ENCODE measurements at places on chromosomes 11 and 22.

DNA sequence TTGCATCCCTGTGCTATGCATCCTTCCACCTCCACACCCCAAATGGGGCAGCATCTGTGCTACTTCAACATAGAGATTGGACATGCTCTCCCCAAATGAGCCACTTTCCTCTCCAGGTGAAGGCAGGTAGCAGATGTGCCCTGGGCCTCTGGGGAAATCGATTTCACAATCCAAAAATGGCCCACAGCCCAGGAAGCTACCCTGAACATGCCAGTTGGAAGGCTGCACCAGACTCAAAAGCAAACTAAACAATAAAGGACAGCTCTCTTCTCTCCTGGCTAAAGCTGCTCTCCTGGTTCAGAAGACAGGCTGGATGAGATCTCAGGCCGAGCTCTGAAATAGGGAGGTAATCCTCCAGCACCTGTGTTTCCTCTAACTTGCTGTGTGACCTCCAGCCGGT is 19.7 kb downstream of the ISX start:
- DNase-seq: no peak

GRCh38 chr11:77547863-77548551 is 41.7 kb upstream of the AQP11 start:
- peak; percentile 71 for DNase-seq

DNA sequence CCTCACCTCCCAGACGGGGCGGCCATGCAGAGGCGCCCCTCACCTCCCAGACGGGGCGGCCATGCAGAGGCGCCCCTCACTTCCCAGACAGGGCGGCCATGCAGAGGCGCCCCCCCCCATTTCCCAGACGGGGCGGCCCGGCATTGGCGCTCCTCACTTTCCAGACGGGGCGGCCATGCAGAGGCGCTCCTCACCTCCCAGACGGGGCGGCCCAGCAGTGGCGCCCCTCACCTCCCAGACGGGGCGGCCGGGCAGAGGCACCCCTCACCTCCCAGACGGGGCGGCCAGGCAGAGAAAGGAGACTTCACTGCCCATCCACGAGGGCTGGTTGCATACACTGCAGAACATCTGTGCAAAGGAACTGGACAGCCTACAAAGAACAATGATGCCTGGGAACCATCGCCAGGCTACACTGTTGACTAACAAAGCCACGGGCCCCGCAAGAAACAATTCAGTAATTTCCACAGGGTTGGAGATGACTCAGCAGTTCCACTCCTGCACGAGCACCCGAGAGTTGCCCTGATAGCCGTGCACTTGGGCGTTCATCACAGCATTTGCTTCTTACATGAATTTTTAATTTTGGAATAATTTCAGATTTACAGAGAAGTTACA is 58.7 kb downstream of the CTTN start:
- peak; percentile 41 for DNase-seq

- no peak for DNase-seq
Observed at GRCh38 chr11:119025978-119026766, 4.5 kb downstream of the SLC37A4 start.

- DNase-seq: no peak
Observed at GRCh38 chr11:2666401-2666741, 33.4 kb downstream of the KCNQ1OT1 start.

DNA sequence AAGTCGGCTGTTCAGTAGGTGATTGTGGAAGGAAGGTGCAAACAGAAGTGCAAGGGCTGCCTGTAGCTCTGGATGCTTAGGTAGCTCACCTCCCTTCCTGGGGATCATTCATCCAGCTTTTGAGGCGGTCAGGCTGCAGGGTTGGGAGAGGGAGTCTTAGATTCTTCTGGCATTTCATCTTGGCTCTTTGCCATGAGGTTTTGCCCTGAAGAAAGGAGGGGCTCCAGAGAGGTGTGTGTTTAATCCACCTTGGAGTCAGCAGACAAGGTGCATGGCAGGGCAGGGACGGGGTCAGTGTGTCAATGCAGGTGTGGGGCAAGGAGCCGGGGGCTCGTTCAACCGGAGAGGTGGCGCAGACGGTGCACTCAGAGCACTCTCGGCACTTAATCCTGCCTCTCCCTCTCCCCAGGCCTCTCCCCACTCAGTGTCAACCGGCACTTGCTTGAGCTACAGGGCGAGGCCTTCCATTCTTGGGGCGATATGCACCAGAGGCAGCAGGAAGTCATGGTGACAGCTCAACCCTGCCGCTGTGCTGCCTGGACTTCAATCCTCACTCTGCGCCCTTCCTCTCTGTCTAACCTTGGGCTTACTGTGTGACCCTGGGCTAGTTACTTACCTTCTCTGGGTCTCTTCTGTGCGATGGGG is 7.2 kb downstream of the ADAMTS15 start:
- peak; percentile 47 for DNase-seq

GRCh38 chr22:50136581-50137015 is 33.9 kb upstream of the PANX2 start:
- peak; percentile 14 for DNase-seq

- DNase-seq: no peak
Observed at GRCh38 chr11:127242676-127243075, 242.1 kb upstream of the KIRREL3 start.

GRCh38 chr22:39026509-39027150 is 5.7 kb downstream of the APOBEC3D start:
- no peak for DNase-seq

DNA sequence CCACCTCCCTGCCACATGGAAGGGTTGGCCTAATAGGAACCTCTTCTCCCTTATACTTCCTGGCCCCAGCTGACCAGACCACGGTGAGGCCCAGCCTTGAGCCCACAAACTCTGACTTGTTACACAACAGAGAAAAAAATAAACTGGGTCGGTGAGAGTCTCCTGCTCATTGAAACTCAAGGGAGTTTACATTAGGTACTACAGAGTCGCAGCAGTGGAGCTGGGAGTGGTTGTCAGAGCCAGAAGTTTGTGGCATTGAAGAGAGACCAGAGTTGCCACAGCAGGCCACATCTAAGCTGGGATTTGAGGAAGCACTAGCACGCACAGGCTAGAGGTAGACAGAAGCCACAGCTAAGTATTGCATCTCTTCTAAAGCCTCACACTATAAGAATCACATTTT is 296.2 kb downstream of the DDX10 start:
- DNase-seq: no peak

DNA sequence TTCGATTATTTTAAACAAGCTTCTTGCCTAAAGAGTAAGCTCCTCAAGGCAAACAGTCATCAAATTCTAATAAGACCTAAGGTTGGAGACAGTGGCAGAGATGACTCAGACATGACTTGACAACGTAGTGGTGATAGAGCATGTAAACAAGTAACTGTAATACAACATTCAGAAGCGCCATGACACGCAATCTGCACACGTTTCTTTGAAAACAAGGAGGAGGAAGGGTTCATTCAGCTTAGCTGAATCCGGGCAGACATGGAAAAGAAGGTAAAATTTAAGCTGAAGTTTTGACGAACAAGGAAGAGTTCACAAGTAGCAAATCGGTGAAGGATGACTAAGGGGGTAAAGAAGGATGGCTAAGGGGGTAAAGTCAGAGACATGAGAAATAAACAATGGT is 152.4 kb upstream of the ZC3H12C start:
- peak; percentile 81 for DNase-seq

- no peak for DNase-seq
Observed at GRCh38 chr11:10041748-10042446, 252.1 kb downstream of the SBF2 start.

DNA sequence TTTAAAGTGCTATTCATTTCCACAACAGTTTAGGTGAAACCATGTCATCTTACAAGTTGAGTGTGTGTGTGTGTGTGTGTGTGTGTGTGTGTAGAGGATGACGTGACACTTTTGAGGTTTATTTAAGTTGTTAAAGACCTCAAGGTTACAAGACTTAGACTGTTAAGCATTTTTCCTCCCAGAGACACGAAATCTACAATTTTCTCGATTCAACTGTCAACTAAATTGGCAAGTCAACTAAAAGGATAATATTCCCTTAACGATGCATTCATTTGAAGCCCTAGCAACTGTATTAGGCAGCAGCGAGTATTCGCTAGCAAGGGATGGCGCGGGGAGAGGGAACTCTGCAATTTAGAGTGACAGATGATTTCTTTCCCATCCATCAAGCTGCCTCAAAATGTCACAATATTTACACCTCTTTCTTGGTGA is 17.6 kb upstream of the BDNF start:
- peak; percentile 15 for DNase-seq

- no peak for DNase-seq
Observed at GRCh38 chr22:20116376-20116950, 559 bp downstream of the RANBP1 start.

GRCh38 chr11:63779039-63779438 is 10.5 kb upstream of the ZFTA start:
- no peak for DNase-seq

GRCh38 chr11:25244126-25244525 is 747.3 kb downstream of the LUZP2 start:
- DNase-seq: no peak

GRCh38 chr22:31155422-31155821 is 4.6 kb upstream of the RNF185 start:
- no peak for DNase-seq

DNA sequence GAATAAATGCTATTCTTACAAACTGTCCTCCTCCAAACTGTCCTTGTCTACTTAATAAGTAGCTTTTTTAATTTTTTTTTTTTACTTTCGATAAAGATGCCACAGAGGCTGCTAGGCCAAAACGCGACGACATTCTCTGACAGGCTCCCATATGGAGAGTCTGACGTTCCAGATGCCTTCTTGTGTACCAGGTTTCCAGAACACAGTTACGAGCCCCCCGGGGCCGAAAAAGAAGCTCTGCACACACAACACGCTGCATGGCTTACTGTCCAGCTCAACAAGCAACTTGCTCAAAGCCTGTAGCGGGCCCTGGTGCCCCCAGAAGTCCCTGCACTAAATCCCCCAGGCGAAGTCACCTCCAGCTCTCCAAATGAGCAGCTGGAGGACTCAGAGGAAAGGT is 39.3 kb downstream of the LARGE1 start:
- no peak for DNase-seq

DNA sequence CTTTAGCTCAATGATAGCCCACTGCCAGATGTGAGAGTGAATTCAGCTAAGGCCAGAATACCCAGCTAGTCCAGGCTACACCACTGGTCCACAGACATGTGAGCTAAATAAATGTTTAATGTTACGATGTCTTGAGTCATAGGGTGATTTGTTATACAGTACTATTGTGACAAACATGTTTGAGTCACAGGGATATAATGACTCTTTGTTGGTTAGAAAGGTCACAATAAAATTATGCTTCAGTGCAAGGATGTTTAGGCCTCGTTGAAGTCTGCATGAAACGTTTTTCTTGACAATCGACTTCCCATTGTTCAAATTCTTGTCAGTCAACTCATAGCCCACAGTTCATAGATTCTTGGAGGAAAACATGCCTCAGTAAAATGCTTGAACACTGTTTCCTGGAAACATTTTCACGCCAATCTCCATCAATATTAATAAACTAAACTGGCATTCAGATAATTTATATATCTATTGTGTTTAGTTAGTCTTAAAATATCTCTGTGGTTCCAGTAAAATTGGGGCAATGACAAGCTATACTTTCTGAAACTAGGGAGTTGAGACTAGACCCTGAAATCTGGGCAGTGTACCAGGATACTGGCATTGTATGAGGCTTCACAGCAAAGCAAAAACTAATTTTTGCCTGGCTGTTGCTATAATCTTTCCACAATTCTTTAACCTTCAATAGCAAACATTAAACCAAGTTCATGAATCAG is 650.8 kb upstream of the KIRREL3 start:
- DNase-seq: peak; percentile 95

DNA sequence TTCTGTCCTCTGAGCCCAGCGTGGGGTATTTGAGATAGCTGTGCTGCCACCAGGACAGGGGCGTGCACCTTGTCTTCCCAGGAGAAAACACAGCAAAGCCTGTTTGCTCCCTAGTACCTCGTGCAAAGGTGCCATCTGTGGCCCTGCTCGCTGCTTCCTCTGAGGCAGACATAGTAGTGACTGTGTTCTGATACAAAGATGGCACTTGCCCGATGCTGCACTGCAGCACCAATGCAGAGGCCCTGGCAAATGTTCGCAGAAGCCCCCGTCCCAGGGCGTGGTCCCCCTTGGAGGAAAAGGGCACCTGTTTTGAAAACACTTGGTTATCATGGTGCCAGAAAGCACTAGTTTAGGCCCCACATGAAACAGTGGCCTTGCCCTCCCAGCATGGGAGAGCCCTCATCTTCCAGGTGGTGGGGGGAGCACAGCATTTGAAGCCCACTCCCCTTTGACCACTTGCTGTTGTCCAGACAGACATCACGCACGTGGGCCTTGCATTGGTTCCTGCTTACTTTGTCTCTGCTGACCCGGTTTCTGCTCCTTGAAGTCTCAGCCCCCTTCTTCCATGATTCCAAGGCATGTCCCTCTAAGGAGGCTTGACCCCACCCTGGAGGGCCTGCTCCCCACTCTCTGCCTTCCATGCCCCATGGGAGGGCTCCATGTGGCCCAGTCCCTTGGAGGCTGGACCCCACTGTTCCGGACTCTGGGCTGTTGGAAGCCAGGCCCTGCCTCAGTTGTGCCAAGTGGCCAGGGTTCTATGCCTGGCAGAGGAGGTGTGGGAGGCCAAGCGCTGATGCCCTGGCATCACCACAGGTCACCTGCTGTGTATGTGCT is 109.4 kb downstream of the KCNQ1OT1 start:
- no peak for DNase-seq

DNA sequence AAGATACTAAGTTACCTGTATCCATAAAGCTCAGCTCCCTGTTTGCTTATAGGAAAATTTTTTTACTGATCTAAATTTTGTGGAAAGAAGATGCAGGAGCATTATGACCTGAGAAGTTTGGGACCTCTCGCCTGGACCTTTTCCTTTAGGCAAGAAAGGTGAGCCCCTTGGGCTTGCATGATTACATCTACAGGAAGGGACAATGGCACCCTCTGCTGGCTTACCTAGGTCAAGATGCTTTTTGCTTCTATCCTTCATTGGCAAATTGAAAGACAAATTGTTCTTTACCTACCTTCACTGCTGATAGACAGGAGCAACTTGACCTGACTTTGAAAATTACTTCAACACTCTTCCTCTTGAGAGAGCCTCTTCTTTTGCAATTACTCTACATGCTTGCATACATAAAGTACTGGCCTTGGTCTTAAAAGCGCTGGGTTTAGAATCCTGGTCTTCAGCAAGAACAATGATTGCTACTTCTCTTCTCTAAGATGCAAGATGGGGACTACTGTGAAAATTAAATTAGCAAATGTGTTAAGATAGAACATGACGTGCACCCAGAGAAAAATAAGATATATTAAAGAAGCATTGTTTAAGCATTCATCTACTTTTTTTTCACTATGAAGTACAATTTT is 147.2 kb downstream of the TRPC6 start:
- peak; percentile 39 for DNase-seq

GRCh38 chr11:48122246-48122645 is 94.4 kb upstream of the OR4B1 start:
- no peak for DNase-seq
